Osteoblast (primary cell): ENCODE measurements at places on chromosomes 7 and 10. TPM values are rescaled to one million over a fixed set of nuclear protein-coding genes. Genes with fewer than 3 reads are reported as not detected.

DNA sequence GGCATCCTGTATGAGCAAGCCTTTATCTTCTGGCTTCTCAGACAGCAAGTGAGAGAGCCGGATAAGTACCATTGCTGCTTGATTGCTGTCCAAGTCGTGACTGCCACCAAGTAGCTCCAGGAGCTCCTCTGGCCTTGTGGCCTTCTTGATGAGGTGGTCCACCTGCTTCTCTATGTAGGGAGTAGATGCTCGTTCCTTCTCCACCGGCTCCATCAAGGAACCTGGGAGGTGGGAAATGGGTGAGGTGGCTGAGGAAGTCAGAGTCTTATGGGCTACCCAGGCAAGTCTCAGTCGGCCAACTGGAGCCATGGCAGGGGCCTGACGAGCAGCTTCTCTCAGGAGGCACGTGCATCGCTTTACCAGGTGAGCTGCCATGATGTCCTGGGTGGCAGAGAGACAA is 2.6 kb downstream of the TBRG4 start:
- DNase-seq, result no peak

- no peak for DNase-seq
These were observed 23.7 kb upstream of the KLF6 start for GRCh38 chr10:3808689-3809199.

DNA sequence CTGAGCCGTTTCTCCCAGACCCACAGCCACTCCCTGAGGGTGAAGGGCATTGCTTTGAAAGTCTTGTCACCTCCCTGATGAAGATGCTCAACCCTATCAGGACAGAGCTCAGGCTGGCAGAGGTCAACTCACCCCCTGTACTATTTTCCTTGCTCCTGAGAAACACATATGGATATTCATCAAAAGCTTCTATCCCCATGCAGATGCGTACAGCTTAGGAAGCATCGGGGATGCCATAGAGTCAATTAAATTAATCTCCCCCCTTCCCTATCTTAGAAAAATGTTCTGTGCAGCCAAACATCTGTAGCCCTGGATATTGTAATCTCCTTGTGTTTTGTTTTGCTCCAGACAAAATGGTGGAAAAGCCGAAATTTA is 67.2 kb downstream of the EMX2 start:
- DNase-seq, result no peak

GRCh38 chr7:100583132-100584053 is 2.5 kb downstream of the LRCH4 start:
- peak; percentile 93 for DNase-seq

DNA sequence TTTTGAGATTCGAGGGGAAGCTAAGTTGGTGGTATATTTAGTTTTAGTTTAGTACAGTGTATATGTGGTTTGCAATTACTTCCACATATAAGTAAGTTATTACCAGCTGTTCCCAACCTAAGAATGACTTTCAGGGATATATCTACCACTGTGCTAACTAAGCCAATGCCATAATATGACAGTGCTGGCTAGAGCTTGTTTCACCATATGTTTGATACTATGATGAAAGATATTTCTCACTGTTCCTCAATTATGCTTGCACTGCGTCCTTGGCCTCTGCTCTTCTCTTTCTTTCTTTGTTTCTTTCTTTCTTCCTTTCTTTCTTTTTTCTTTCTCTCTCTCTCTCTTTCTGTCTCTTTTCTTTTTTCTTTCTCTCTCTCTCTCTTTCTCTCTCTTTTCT is 113.8 kb upstream of the SKAP2 start:
- DNase-seq, result no peak

GRCh38 chr7:143120691-143121405 is 11.0 kb upstream of the PIP start:
- no peak for DNase-seq

GRCh38 chr7:139561-140243 is 52.7 kb upstream of the FAM20C start:
- DNase-seq, result peak; percentile 65

DNA sequence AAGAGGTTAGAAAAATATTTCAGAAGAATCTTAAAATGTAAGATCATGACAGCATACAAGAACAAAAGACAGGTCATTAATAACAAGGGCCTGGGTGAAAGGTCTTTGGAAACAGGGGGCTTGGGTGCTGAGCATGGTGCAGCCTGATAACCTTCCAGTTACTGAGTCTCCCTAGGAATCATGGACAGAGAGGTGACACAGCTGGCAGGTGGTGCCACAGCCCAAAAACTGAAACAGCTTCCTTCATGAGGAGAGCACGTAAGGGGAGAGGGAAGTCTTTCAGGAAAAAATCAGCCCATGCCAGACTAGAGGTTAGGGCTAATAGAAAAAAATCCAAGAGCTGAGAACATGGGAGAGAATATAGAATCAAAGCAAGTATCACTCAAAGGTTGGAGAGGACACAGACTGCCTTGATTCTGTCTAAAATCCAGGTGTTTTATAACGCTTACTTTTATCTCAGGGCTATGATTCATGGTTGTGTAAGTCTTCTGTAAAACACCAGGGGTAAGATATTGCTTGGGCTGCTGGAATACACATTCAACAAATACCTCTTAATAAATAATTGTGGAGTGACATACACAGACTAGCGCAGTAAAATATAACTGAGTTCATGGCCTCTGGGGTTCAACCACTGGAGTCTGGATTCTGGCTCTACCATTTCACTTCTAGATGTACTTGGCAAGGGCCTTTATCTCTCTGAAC is 88.1 kb downstream of the SEMA3C start:
- DNase-seq, result no peak

GRCh38 chr7:5514440-5515035 is 90.9 kb upstream of the TNRC18 start:
- no peak for DNase-seq

DNA sequence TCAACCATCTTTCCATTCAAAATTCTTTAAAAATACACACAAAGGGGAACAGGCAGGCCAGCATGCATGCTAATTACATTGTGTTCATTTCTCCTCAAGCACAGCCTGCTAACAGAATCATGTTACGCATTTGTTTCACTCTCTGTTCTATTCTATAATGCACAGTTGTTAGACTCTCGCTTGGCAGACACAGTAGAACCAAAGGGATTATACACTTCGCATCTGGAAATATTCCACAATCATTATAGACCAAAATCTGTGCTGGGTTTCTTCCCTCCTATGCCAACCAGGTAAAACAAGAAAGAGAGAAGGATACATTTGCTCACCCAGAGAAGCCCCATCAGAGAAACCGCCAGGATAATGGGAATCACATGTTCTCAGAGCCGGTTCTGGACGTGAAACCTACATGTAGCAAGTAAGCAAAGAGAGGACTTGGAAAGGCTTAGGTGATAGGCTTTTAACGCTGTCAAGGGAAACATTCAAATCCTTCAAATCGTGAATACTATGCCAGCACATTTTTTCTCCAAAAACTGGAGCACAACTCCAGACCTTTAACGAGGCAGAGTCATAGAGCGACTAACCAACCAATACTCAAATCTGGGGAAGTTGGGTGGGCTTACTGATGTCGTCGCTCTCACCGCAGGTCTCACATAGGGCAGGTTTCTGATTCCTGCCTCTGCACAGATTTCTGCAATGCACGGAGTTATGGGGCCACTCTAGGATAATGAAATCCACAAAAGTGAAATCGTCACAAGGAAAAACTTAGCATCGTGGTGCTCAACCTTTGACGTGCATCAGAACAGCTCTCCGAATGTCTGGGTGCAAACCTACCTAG is 380.5 kb upstream of the AUTS2 start:
- no peak for DNase-seq

DNA sequence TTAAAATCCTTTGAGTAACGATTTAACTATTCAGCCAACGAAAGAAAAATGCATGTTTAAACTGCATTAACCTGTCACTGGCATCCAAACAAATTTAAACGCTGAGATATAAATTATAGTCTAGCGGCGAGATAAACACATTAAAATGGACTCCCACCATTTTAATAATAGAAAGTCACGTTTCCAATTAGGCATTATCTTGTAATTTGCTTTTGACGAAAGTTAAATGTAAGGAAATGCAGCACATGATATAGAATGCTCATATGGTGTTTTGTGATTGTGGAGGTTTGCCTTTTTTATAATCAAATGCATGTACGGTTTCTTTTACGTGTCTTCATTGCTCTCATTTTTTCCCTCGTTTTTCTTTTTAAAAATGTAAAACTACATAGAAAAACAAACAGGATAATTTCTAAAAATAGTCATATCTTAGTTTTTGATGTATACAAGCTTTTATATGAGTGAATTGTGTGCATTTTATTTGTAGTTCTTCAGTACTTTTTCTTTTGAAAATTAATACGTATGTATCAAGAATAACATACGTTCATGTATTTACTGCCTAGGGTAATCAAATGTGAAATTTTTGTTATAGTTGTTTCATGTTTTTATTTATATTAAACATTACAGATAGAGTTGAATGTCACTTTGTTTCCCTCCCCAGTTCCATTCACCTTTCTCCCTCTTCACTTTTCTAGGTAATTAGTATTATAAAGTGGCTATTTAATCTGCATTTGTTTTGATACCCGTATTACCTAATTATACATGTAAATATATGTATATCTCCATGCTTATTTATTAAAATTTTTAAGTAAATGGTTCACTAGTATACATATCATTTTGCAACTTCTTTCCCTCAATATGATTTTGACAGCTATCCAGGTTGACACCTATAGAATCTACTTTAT is 1.1 kb upstream of the KLF14 start:
- DNase-seq, result no peak

DNA sequence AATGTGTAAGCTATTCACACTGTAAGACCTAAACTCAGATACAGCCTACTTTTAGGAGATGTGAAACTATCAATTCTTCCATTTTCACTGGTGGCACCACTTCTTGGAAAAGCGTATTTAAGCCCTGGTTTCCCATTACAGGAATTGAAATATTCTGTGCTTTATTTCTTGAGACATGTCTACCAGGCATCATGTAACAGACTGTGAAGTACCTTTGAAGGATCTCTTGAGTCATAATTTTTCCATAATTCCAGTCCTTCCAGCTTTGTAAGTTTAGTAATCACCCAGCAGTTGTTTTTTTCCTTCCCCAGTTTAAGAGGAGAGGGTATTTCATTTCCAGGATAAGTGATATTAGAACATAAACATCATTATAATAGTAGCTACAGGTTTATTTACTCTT is 186.0 kb upstream of the PRPS1L1 start:
- DNase-seq, result no peak

GRCh38 chr7:132218876-132219275 is 357.4 kb downstream of the PLXNA4 start:
- DNase-seq, result no peak

GRCh38 chr7:25460433-25460832 is 232.1 kb upstream of the NPVF start:
- DNase-seq, result no peak

GRCh38 chr10:19902456-19902855 is 86.2 kb downstream of the PLXDC2 start:
- DNase-seq, result no peak

DNA sequence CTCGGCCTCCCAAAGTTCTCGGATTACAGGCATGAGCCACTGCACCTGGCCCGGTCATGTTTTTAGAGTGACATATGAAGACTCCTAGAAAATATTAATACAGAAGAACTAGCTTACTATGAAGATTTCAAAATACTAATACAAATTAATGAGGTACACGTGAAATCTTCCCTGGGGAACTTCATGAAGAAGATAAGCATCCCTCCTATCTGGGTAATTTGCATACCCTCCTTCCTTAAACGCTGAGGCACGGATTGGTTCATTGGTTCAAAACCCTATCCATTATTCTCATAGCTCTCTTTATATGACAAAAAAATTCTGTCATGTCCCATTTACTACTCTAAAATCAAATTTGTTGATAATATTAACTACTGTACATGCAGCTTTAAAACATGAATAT is 224.8 kb upstream of the KLF14 start:
- no peak for DNase-seq

GRCh38 chr10:124643330-124644009 is 100.7 kb downstream of the FAM53B start:
- DNase-seq, result no peak

DNA sequence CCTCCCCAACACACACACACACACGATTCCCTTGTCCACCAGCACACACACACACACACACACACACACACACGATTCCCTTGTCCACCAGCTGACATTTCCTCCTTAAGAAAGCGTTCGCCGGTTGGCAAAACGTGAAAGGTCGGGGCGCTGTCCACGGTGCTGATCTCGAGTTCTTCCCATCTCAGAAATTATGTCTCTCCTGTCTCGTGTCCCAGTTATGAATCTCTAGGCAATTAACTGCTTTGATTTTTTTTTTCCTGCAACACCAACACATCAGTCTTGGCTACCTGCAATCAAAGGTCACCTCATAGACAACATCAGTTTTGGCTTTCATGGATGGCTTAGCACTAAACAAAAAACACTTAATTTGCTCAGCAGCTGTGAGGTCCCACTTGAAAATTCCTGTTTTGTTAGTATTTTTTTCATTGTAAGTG is 1.9 kb downstream of the INA start:
- peak; percentile 76 for DNase-seq

GRCh38 chr10:27601503-27601902 is 97.4 kb downstream of the RAB18 start:
- DNase-seq, result no peak

DNA sequence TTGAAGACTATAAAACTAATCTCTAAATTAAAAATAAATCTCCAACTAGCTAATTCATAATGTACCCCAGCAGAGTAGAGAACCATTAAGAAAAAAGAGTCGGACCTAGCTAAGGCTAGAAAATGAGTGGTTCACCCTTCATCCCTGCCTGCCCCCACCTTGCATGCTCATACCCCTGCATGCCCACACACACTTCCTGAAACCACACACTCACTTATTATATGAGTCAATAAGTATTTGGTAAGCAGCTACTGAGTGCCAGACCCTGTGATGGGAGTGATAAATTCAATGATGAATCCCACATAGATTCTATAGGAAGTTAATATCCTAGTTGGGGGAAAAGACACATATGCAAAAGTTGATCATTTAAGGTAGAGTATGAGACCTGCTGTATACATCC is 152.9 kb upstream of the INHBA start:
- no peak for DNase-seq

Gene AKR1C1
- 108 and 140 TPM in 2 replicates for total RNA-seq

Gene WDR11
- 83.1 and 87.2 TPM in 2 replicates for total RNA-seq

Gene MEST
- total RNA-seq, result 330 and 347 TPM in 2 replicates

Gene ZNF777
- 7.6 and 8.0 TPM in 2 replicates for total RNA-seq

Gene LIPF
- total RNA-seq, result not detected in 2 replicates

Gene PANK1
- 5.8 and 9.7 TPM in 2 replicates for total RNA-seq

Gene PPP1R3C
- 73.4 and 87.9 TPM in 2 replicates for total RNA-seq

Gene INA
- total RNA-seq, result 0.29 and 0.36 TPM in 2 replicates

Gene CCDC172
- total RNA-seq, result not detected in 2 replicates

Gene PRRT4
- total RNA-seq, result not detected in 2 replicates

Gene CPA5
- not detected in 2 replicates for total RNA-seq

Gene ASB13
- total RNA-seq, result 14.8 and 16.2 TPM in 2 replicates

Gene OGDHL
- under 0.01 and 0.36 TPM in 2 replicates for total RNA-seq

Gene BLNK
- total RNA-seq, result under 0.01 and 0.36 TPM in 2 replicates

Gene EEPD1
- total RNA-seq, result 9.0 and 14.1 TPM in 2 replicates

Gene NEUROD6
- total RNA-seq, result not detected in 2 replicates

Gene TMEM196
- not detected in 2 replicates for total RNA-seq

Gene TAC1
- not detected in 2 replicates for total RNA-seq
